Suppressor macrophage treated with lipopolysaccharide for 4 hours (primary cell): ENCODE measurements at places on chromosomes 6 and 20.
A peak's percentile ranks its signal among the peaks of the same experiment; 100 is the strongest.

DNA sequence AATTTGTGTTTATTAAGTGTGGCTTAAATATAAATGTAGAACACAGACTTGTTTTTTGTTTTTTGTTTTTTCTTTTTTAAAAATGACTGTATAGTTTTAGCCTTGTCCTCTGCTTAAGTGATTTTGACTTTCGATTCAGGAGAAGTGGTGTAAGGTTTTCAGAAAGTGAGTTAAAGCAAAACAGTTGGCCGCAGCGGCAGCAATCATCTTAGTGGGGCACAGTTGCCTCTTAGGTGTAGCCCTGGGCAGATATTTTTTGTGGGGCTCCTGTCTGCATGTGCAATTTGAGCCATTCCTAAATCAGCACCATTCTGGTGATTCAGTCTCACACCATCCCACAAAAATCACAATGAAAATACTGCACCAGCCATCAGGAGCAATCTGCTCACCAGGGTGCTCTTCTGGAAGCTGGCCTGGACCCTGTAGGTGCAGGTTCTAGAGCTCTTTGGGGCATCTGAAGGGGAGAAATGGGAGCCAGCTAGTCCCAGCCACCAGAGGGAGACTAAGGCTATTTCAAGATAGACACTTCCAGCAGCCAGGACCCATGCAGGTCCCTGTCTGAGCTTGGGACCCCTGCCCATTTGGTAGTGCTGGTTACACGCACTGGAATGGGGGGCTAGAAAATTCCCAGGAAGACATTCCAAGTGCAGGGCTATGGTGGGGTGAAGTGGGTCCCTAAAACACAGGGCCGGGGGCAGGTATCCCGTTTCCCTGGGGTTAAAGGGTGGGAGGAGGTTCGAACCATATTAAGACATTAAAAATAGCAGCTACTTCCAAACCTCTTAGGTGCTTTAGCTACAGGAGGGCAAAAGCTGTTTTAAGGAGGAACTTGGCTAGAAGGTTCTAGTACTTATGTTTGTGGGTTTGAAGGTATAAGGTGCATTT, 156.6 kb downstream of the NFATC2 start:
- peak; percentile 32 for DNase-seq

DNA sequence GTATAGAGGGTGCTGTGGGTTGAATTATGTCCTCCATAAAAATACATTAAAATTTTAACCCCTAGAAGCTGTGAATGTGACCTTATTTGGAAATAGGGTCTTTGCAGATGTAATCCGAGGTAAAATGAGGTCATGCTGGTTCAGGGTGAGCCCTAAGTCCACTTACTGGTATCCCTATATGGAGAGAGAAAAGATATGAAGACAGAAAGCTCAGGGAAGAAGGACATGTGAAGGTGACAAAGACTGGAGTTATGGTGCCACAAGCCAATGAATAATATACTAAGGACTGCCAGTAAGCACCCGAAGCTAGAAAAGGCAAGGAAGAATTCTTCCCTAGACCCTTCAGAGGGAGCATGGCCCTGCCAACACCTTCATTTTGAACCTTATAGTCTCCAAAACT, 50.2 kb downstream of the PLN start:
- no peak for DNase-seq

DNA sequence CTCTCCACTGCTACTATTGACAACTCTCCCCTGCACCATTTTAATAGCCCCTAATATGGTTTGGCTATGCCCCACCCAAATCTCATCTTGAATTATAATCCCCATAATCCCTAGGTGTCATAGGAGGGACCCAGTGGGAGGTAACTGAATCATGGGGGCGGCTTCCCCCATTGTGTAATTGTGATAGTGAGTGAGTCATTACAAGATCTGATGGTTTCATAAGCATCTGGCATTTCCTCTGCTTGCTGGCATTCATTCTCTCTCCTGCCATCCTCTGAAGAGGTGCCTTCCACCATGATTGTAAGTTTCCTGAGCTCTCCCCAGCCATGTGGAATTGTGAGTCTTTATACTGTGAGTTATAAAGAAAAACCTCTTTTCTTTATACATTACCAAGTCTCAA, 74.1 kb upstream of the TCF21 start:
- peak; percentile 2 for DNase-seq

DNA sequence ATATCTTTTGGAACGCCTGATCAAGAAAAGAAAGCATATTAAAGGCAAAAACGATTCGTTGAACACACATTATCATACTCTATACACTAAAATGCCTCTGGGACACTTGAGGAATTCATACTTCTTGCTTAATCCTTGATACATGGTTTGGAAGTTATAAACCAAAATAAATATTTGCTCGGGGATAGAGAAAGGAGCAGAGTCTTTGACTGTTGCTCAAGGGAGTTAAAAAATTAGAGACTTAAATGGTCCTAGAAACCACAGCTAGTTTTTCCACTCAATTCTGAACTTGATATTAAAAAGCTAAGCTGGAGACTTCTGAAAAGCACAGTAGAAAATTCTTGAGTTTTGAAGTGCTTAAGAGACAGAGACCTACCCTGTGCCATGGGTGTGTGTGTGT, 98.9 kb downstream of the BCKDHB start:
- no peak for DNase-seq

DNA sequence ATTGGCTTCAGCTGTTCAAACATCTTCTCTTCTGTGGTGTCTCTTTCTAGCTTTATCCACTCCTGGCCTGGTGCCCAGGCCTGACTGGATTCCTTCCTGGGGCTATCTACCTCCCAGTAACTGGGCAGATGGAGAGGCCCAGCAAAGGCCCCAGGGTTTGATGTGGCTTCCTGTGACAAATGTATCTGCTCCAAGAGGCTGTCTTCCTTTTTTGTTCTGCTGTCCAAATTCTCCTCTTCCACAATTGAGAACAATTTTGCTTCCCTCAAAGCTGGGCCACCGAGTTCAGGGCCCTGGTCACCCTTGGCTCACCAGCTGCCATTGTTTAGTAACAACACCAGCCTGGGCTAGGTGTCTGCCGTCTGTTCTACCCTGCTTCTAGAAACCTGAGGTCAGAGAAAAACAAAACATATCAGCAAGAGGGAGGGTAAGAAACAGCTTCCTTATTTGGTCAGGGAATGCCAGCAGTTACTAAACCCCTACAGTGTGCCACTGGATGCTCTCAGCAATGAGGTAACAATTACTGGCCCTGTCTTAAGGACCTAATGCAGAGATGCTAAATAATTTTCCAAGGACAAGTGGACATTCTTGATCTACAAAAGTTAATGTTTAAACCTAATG, 3.9 kb downstream of the ZFP57 start:
- peak; percentile 37 for DNase-seq

- peak; percentile 89 for DNase-seq
Measured at GRCh38 chr20:1469925-1470571, 3.4 kb upstream of the NSFL1C start.

DNA sequence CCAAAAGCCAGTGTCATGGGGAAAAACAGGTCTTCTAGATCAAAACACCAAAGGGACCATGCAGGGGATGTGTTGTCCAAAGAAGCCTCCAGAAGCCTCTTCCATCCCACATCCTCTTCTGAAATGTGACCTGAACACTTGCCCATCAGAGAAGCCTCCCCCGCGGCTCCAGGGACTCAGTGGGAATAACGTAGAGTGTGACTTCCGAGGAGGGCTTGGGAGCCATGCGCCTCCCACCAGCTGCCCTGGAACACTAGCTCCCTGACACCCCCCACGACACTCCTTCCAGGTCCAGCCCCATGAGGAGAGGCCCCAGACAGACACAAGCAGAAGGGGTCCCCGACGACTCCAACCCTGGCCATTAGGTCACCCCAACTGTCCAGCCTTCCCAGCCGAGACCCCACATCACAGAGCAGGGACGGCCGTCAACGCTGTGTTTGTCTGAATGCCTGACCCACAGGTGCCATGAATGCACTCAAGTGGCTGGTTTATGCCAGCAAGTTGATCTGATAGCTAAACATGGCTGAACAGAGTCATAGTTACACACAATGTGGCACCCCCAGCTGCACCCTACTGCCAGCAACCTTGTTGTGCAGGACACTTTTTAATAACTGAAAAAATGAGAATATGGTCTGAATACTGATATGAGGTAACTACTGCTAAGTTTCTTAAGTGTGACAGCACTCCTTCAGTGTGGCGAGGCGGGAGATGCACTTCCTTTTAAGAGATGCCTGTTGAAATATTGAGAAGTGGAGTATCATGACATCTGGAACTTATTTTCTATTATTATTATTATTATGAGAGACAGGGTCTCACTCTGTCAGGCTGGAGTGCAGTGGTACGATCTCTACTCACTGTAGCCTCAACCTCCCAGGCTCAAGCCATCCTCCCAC, 58.0 kb downstream of the GINS1 start:
- DNase-seq: peak; percentile 12

DNA sequence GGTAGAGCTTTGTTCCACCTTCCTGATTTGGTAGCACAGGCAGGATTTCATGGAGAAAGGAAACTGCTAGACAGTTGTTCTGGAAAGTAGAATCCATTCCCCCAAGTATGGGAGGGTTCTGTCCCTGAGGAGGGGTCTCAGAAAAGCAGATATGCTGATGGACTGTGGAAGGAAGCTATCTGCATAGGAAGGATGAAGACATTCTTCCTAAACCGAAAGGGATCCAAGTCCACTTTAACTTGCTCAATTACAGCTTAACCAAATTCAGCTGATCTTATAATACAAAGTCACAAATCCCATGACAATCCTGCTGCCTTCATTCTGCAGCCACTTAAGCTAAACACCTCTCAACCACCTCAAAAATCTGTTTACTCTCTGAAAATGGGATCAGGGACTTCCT, 2.6 kb downstream of the MAN1A1 start:
- peak; percentile 44 for DNase-seq

DNA sequence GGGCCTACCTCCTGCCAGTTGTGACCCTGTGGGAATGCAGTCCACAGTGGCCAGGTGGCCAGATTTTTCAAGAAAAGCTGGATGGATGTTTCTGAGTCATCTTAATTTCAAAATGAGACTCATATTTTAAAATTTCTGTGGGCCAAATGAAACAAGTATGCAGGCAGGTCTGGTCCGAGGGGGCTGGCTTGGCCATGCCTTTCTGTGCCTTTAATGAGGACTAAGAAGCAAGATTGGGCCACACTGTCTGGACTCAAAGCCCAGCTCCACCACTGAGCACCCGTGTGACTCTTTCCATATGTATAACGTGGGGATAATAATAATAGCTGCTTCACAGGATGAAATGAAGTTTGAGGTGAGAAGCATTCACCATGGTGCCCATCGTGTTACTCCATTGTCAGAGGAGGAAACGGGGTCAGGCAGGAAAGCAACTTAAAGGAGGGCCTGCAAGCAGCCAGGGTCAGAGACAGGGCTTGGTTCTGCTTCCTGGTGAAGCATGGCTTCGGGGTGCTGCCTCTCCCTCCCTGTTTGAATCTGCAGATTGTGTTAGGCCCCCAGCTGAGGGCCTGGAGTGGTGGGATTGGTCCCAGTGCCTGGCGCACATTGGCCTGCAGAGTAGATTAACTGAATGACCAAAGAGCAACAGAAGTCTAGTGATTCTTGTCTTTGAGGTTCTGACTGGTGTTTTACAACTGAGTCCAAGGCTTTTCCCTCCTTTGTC, 3.8 kb downstream of the SOX12 start:
- DNase-seq: no peak

GRCh38 chr6:154989448-154989847, 5.7 kb upstream of the TIAM2 start:
- DNase-seq: no peak

DNA sequence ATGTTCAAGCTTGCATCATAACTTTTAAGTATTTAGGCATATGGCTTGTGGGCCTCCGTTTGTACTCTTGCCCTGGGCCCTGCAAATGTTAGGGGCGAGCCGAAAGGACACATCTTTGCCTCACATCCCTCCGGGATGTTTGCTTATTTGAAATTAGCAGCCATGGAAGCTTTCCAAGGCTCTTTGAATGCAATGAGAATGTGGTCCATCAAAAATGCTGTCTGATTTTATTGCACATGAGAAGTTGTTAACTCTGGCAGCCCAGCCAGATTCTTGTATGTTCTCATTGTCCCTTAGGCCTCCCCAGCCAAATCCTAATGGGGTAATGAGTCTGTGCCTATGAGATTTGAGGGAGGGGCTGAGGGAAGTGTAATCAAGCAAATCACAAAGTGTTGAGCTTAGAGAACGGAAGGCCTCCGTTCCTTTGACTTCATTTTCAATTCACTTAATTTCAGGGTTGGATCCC, 261.2 kb upstream of the MARCKS start:
- DNase-seq: no peak

DNA sequence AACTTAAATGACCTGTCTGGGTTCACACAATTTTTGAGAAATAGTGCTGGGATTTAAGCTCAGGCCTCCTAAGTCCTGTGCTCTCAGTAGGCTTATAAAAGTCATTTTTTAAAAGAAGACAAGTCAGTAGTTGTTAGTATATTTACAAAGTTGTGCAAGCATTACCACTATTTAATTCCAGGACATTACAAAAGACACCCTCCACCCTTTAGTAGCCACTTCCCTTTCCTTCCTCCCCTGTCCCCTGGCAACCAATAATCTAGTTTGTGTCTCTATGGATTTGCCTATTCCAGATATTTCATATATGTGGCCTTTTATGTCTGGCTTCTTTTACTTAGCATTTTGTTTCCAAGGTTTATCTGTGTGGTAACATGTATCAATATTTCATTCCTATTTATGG, 37.6 kb downstream of the HMGN3 start:
- DNase-seq: peak; percentile 51

DNA sequence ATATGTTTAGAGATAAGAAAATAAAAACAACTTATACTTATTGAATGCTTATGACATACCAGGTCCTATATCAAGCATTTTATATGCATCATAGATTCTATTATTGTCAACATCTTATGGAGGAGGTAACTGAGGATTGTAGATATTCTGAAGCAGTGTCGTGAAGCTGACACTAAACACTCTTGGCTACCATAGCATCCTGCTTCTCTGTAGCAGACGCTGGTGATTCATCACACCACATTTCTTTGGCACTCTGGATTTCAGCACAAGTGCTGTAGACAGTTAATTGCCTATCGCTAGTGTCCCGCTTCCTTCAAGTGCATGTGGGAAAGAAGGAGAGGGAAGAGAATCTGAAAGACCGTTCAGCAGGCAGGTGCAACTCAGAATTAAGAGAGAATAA, 317.1 kb downstream of the PLCB1 start:
- DNase-seq: no peak

DNA sequence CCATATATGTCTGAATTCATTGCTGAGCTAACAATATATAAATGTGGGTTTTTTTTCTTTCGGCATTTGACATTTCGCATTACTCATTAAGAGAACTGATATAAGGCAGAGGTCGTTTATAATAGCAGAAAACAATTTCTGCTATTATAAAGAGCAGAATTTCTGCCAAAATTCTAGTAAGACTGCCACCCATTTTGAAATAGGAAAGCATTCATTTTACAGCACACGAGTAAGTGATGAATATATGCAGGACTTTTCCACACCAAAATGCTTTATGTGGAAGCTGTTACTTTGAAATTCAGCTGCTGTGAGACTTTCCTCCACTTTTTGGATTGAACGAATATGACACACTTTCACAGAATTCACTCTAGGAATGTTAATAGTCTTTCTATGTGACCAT, 610.9 kb upstream of the MAN1A1 start:
- DNase-seq: no peak

DNA sequence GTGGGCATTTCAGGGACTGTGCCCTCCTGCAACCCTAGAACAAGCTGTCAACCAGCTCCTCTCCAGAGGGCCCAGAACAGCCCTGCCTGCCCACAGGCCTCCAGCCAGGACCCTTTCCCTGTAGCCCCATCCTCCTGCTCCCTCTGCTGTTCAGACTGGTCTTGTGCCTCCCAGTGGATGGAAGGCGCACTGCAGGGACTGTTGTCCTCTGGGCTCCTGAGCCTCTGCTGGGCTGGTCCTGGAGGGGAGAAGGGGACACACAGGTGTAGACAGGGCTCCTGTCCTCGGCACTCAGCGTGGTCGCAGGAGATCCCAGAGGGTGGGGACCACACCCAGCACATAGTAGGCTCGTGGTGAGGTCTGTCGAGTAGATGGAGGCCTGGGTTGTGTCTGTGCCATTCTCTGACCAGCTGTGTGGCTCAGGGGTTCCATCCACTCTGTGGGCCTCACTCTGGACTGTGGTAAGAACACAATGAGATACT, 11.5 kb downstream of the ITPR3 start:
- peak; percentile 64 for DNase-seq
